ENCODE measurements at places on chromosomes 7 and 10. TPM values are rescaled to one million over a fixed set of nuclear protein-coding genes. Genes with fewer than 3 reads are reported as not detected.
A peak's percentile ranks its signal among the peaks of the same experiment; 100 is the strongest.

- no peak for DNase-seq
Observed at GRCh38 chr10:6018422-6018821, 41.1 kb upstream of the IL15RA start.

RBM20 gene
- not detected for polyA plus RNA-seq

DNA sequence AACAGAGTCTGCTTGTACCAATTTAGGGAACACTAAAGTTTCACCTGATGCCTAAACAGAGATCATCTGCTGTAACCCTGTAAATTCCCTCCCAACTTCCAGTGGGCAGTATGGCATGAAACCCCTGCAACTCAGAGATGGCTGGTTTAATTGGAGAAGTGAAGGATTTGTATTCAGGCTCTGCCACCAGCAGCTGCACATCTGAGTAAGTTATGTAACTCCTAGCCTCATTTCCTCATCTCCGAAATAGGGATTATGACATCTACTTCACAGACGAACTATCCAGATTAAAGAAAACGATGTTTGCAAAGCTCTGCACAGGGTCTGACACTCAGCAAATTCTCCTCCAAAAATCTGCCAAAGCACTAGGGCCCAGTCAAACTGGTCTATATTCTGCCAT lies 493.0 kb downstream of the KCNMA1 start:
- DNase-seq: no peak

DNA sequence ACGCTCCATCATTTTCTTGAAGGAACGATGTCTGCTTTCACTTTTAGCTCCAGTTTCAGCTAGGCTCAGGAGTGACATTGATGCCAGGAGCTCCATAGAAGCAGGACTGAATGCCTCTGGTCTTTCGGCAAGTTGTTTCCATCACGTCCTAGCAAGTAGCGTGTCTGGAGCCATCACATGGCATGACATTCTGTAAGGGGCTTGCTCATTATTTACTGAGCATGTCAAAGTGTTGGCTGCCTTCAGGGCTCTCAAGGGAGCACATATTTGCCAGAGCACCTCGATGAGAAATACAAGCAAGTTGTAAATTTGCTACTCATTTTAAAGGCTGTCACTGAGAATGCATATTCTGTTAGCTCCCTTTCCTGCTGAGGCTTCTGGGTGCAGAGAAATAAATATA lies 131.0 kb upstream of the ITGB1 start:
- DNase-seq: no peak

DNA sequence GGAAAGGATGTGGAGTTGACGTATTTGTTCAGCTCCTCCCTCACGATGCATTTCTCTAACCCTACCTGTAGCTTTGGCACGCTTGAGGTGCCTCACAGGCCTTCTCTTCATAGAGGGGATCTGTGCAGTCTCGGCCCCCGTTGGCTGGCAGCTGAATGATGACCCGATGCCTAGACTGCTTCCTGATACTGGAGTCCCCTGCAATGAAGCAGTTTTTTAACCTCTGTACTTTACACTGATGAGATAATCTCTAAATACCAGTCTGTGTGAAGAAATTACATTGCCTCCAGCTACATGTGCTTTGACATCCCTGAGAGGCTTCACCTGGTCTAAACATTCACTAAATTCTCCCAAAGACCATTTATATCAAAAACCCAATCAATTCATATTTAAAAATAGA lies 370.1 kb downstream of the THSD7A start:
- no peak for DNase-seq

DNA sequence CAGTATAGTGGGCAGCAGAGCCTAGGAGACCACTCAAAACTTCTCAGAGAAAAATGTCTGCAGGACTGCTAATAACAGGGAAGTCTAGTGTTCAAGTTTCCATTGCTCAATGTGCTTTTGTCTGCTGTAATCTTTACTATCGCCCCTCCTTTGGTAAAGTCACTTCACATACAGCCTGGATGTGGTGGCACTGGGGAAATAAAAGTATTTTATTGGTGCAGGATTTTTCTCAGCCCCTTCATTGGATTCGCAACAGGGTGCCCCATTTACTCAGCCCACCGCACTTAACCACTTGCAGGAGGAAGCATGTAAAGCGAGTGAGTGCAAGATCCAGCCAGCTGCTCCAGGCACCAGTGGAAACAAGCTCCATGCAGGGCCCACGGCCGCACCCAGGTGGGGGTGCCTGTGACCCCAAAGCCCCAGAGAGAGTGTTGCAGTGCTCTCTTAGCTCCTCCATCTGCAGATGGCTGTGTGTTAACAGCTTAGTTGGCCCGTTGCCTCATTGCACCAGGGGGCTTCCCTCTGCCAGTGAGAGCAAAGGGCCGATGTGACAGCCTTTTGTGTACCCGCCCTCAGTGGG lies 163.5 kb upstream of the TMEM72 start:
- no peak for DNase-seq

GRCh38 chr10:72796042-72796441 lies 97.5 kb upstream of the OIT3 start:
- no peak for DNase-seq

- no peak for DNase-seq
Observed at GRCh38 chr7:12296051-12296570, 85.0 kb downstream of the TMEM106B start.

DNA sequence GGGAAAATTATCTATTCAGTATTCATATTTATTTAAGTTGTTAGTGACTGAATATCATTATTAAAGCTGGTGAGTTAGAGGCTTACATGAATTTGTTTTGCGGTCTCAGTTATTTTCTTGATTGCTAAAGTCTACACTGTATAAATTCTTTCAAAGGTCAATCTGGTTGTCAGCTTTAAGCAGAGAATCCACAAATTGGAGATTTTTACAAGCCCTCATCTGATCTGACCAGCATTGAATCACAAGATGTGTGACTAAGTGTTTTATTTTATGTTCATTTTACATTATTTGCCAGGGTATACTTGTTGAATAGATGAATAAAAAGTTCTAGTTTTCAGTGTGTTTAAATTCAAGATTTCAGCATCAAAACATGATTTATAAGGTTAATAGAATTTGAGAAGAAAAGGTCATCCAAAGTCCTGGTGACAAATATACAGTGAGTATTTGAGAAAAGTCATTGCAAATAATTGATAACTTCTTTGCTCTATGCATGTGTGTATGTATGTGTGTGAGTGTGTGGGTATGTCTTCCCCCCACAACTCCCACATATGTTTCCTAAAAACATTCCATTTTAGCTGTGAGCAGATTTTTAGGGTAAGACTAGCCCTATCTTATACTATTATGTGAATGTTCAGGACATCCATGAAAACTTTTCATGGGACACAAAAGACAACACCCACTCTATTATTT lies 4.4 kb downstream of the SEMA3A start:
- no peak for DNase-seq

DNA sequence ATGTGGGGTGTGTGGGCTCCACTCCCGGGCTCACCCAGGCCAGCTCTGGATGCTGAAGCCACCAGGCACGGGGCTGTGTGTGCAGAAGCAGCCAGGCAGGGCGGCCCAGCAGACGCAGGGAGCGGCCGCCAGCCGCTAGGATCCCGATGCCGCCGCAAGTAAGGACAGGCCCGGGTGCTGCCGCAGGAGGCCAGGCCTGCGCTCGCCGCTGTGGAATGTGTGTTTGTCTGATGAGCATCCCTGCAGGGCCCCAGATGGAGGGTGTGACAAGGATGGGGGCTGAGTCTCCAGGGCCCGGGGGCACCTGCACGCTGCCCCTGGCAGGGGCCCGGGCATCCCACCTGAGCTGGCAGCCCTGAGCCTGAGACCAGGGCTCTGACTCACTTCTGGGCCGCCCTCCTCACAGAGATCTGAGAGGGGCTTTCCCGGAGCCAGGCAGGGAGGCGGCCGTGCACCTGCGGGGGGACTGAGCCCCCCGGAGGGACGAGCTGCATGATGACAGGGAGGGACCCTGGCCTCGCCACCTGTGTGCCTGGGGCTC lies 101.5 kb downstream of the FOXL3 start:
- DNase-seq: no peak

GRCh38 chr7:39248692-39249090 lies 271.0 kb downstream of the POU6F2 start:
- DNase-seq: no peak

ITGB1 gene
- polyA plus RNA-seq: 342 TPM

DNA sequence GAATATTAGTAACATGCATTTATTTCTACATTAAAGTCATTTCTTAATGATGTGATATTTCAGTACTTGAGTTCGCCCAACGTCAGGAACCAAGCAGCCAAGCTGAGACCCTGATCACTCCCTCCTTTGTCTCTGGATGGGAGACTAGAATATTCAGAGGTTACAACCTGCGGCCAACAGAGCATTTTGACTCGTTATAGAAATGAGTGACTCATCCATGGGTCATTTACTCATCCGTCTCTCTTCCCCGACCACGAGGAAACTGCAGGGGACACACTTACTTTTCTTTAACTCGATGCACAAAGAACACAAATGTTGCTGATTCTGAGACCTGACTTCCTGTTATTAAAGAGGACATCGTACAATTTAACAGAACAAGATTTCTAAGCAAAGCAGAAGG lies 343.3 kb downstream of the FRMD4A start:
- no peak for DNase-seq

DNA sequence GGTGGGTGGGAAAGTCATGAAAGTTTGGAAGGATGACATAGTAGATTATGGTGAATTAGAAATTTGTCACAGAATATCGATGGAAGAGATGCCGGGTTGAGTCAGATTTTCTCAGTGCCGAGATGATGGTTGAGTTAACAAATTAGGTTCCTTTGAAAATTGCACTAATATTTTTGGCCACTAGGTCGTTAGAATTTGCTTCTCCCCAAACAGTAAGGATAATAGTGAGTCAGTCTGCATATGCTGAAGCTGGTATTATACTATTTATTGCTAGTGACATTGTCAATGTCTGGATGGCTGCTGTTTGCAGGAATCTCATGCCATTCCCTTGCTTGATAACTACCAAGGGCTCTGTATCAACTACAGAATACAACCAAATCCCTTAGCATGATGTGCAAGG lies 37.7 kb upstream of the MINDY3 start:
- DNase-seq: no peak

PLAU gene
- polyA plus RNA-seq: not detected

- no peak for DNase-seq
Observed at GRCh38 chr7:19957664-19958063, 184.2 kb upstream of the TMEM196 start.

GRCh38 chr7:92797284-92797683 lies 39.1 kb downstream of the CDK6 start:
- DNase-seq: no peak

DNA sequence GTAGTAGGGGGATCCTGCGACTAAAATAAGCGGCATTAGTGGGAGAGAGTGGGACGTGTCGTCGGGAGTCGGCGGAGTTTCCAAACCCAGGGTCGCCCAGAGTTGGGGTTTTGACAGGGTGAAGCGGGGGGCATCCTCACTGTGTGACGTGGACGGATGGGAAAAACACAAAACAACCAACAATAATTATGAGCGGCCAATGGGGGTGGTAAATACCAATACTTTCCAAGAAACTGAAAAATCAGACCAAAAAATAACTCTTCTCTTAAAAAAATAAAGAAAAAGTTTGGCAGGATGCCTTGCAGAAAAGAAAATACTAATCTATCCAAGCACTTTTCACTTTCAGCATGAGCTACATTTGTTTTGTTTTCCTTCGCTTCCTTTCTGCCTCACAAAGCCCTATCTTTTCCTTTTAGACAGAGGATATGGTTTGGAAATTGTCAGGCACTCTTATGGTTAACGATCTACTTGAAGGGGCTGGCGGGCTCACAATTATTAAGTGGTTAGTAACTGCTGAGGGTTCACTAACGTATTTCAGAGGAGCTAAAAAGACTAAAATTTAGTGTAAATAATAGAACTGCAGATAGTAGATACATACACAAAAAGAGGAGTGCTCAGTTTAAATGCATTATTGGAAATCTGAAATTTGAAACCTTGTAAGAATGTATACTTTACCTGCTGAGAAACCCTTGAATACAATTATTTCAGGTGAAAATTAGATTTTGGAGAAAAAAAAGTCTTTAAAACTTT lies 802 bp upstream of the CDK6 start:
- DNase-seq: no peak

CALHM1 gene
- not detected for polyA plus RNA-seq

DNA sequence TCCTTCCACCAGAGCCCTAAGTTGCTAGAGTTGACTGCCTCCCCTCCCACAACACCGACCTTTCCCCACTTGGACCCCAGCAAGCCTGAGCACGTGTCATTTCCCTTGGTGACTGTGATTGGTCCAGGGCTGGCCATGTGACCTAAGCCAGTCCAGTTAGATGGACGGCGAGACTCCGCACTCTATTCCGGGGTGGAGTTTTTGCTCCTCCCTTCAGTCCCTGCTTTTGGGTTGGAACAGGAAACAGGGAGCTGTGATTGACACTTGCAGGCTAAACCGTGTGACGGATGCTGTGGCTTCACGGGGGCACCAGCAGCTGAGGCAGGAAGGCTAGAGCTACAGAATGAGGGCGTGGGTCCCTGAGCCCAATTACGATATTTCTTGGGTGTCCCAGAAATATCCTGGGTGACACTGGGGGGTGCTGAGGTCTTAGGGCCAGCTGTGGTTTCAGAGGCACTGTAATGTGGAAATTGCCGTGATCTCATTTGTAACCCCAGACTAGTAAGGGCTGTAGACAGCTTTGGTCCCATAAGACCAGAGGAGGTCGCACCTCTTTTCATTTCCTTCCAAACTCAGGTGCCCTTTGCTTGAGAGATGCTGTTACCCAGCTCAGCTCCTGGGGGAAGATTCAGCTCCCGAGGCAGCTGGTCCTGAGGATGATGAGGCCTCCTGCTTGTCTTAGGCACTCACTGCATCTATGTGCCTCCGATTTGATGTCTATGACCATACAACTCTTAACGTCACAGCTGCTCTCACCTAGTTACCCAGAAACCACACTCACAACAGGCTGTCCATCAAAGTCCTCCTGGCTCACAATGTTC lies 102.7 kb upstream of the NPTX2 start:
- peak; percentile 40 for DNase-seq

GRCh38 chr7:140661124-140661523 lies 11.6 kb upstream of the ADCK2 start:
- DNase-seq: no peak

BAZ1B gene
- polyA plus RNA-seq: 31.1 TPM

- DNase-seq: no peak
Observed at GRCh38 chr7:113292105-113292504, 173.8 kb upstream of the SMIM30 start.

DNA sequence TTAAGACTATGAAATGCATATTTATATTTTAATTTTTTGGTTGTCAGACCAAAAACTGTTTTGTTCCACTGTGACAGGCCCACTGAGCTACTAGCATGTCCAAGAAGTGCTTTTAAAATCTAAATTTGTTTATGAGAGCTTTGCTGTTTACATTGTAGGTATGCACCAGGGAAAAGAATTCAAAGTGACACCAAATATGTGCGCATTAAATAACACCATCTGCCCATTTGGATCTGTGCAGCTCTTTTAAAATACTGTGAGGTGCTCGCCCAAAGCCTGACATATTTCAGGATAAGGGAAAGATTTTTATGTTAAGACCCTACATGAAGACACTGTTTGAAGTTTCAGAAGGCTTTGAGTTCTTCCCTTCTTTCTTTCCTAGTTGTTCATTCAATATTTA lies 162.9 kb downstream of the ST7 start:
- DNase-seq: no peak

NUPR2 gene
- polyA plus RNA-seq: not detected

PALD1 gene
- polyA plus RNA-seq: not detected
